Daoy (cell line): ENCODE measurements at places on chromosomes 6 and 20.

DNA sequence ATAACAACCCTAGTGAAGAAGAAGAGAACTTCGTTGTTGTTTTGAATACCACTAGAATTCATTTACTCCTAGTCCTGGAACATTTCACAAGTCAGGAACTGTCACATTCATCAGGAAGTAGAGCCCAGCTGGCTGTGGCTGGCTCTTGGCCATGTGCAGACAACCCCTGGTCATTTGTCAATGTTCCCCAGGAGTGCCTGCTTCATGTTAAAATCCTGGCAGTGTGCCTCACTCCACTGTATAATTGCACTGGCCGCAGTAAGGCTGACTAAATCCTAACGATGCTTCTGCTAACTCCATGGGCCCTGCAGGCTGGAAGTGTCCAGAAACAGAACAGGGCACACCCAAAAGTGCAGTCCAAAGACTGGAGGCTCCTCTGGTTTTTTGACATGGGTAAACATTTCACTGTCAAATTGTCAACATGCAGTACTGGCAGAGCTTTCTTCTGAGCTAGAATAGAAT, 41.5 kb upstream of the ADGRF1 start:
- peak; percentile 91 for DNase-seq

DNA sequence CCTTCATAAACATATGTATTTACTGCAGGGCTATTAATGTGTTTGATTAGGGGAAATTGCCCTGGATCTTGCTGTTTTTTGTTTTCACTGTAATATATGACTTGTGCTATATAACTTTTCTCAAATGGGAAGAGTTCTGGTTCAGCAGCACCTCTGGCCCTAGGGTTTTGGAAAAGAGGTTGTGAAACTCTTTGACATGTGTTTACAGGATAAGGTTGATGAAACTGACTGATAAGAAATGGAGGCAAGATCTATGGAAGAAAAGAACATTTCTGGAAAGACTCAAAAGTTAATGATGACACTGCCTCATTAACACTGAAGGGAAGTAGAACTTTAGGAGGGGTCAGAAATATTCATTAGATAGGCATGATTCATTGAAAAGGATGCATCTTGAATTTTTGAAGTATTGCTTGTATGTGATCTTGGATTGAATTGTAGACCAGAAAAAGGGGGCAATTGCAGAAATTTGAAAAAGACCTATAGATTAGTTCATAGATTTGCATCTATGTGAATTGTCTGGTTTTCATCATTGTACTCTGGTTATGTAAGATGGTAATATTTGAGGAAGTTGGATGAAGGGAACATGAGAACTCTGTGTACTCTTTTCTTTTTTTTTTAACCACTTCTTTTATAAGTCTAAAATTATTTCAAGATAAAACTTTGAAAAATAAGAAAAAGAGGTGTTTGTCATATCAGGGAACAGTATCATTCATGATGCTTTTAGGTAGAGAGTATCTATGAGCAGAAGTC, 54.0 kb downstream of the UTRN start:
- no peak for DNase-seq

- DNase-seq = no peak
Observed at GRCh38 chr6:116329156-116329555, 41.6 kb upstream of the DSE start.

DNA sequence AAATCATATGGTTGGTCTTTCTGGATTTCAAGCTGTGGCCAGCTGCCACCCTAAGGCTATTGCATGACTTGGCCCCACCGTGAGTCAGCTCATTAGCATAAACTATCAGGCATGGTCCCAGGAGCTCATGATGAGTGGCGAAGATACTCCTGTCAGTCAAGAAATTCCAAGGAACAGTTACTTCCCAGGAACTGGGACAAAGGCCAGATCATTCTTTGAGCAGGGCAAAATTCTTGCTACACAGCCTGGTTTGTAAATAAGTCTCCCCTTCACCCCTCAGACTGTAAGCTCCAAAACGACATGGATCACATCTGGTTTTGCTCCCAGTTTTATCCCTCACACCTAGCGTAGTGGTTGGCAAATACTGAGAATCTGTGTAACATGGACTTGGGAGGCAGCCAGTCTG, 33.0 kb upstream of the KIAA1586 start:
- DNase-seq = peak; percentile 86

DNA sequence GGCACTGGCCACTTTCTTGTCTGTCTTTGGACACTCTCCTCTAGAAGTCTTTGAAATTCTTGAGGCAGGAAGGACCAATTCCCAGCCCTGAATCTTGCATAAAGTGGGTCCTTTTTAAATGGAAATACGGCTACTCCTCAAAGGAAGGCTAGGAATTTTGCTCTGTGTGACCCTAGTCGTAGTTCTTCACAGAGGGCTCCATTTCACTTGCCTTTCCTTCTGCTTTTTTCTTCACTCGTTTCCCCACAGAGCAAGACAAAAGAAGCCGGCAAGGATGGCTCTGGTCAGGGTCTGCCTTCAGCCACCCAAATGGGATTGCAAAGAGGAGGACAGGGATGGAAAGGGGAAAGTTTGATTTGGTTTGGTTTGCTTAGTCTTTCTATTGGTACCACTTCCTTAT, 25.8 kb downstream of the HLA-E start:
- DNase-seq = no peak

- peak; percentile 80 for DNase-seq
Observed at GRCh38 chr6:75204959-75205775, 686 bp downstream of the COL12A1 start.

DNA sequence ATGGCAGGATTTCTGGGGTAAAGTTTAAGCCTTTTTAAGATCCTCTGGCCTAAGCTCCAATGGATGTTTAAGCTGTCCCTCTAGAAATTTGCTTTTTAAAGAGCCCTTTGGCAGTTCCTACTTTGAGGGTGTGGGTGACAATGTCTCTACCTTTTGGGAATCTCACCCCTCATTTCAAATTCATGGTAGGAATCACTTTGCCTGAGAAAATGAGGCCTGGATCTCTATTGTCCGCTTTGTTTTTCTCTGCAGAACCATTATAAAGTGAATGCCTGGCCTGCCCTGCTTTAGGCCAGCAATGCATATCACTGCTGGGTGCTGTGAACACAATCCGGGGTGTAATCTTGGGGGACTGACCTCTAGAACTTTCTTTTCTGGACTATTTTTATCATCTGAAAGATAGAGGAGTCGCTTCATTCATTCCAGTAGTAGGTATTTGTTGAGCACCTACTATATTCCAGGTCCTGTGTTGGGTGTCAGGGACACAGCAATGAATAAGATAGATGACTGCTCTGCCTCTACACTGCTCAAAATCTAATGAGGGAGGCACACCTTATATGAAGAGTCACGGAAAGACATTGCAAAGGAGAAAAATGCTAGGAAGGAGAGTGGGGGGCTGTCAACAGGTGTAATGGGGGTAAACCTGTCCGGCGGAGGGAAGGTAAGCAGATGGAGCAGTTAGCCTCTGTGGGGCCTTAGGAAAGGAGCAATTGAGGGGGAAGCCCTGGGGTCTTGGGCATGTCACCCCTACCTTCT, 8.6 kb upstream of the COMMD7 start:
- DNase-seq = no peak

DNA sequence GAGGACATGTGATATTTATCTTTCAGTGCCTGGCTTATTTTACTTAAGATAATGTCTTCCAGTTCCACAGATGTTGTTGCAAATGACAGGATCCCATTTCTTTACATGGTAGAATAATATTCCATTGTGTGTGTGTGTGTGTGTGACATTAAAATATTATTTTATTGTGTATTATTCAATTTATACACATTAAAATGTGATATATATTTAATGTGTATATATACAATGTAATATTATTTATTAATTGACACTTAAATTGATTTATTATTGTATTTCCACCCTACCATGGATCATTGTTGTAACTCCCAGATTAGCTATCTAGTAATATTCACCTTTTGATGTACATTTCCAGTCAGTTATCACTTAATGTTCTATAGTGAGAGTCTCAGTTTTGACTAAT, 1422.5 kb upstream of the ADGRB3 start:
- no peak for DNase-seq

DNA sequence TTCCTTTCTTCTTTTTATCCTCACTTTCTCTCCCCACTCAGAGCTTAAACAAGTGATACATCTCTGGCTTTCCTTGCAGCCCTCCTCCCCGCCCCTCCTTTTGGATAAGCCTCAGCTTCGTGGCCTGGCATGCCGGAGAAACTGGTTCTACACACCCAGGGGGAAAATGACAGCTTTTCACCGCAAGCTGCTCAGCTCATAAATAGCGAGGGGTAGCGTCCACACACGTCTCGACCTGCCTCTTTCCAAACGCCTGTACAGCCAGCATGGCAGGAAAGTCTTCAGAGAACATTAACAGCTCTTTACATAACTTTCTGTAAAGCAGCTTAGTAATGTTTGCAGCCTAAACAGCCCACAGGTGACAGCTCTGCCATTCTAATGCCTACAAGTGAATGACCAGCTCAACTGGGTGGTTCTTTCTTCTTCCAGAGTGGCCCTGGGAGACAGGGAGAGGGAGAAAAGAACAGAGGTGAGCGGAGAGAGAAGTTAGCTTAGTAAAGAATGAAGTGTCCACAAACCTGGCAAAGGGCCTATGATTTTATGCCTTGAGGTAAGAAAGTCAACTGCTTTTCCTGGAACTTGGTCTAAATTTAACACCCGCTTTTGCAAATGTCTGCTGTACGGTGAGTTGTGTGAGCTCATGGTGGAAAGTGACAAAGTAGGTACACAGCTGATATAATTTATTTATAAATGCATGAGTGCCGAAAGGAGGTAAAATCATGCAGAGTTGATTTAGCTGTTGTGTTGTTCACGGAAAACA, 251.5 kb downstream of the TFAP2A start:
- DNase-seq = no peak

GRCh38 chr6:102950967-102951366, 1557.5 kb downstream of the GRIK2 start:
- DNase-seq = no peak

- peak; percentile 87 for DNase-seq
Observed at GRCh38 chr6:46491201-46491627, at the start of gene RCAN2. TSS of gene RCAN2 (minus strand) at chr6:46491449.

- no peak for DNase-seq
Observed at GRCh38 chr6:130713144-130713543, 114.1 kb upstream of the SMLR1 start.

DNA sequence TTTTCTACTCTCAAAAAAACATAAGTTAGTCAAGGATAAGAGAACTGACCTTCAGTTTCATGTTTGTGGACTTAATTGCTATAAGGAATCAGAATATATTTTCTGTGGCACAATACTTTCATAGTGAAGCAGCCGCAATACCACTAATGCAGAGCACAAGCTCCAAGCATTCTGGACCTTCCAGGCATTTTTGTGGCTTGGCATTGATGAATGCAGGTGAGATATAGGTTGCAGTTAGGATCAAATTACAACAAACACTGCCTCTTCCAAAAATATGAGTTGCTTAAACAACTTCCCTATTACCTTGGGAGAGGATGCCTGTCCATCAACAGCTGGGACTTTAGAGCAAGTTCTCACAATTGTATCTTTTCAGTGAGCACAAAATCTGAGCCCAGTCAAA, 162.8 kb upstream of the RSPO3 start:
- DNase-seq = no peak

DNA sequence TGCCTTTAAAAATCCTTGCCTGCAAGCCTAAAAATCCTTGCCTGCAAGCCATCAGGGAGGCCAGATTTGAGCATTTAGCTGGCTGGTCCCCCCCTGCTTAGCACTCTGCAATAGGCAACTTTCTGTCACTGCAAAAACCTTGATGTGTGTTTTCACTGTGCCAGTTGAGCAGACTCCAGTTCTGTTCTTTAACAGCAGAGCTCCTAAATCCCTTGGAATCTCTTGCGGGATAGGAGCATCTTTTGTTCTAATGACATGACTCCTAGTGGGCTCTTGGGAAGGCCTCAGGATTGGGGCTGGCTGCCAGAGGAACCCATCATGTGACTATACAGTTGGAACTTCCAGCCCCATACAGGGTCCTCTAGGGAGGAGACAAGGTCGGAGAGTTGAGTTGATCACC, 50.4 kb downstream of the FAM184A start:
- no peak for DNase-seq

- DNase-seq = no peak
Observed at GRCh38 chr20:38447931-38448675, 13.0 kb upstream of the SNHG17 start.

- DNase-seq = no peak
Observed at GRCh38 chr20:47067776-47068175, 173.1 kb downstream of the EYA2 start.

- DNase-seq = no peak
Observed at GRCh38 chr20:47243532-47244305, 112.8 kb downstream of the ZMYND8 start.

- DNase-seq = no peak
Observed at GRCh38 chr6:111211411-111212030, 124.2 kb downstream of the SLC16A10 start.

GRCh38 chr6:118495485-118496280, 52.4 kb upstream of the PLN start:
- no peak for DNase-seq

- DNase-seq = no peak
Observed at GRCh38 chr6:108847738-108848115, 495 bp upstream of the ARMC2 start.

DNA sequence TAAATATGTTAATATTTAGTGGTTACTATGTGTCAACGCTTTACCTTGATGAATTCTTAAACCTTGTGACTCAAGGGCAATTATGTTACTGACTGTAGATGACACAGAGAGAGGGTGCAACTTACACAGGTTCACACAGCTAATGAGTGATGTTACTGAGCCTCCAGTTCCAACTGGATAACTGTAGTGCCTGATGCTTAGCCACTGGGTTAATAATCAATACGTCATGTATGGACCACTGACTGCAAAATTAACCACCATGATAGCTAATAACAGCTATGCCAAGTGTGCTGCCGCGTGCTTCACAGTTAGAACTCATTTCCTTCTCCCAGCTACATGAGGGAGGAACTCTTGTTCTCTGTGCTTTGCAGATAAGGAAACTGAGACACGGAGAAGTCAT, 45.4 kb downstream of the SIRPA start:
- no peak for DNase-seq

DNA sequence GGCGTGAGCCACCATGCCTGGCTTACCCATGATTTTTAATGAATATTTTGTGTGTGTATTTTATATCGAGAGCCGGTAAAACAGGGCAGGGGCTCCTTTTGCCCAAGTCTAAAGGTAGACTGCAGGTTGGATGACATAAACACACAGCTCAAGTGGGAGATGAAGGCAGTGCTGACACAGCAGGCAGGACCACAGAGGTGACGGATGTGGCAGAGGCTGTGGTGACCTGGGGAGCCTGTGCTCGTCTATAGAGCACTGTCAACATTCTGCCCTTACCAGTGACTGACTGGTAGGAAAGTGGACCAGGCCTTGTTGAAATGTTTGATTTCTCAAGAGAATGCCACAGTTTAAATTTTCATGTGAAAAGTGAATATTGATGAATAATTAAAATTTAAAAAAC, 137.5 kb downstream of the ZFP64 start:
- DNase-seq = no peak

- no peak for DNase-seq
Observed at GRCh38 chr20:32062776-32063170, 10.7 kb downstream of the HCK start.
